CD4-positive, alpha-beta T cell treated with Interleukin-6 at 100 ng/mL for 8 hours (primary cell): ENCODE measurements at places on chromosomes 1 and 21.

- no peak for DNase-seq
Measured at GRCh38 chr1:230747890-230748800, 957 bp downstream of the CAPN9 start.

DNA sequence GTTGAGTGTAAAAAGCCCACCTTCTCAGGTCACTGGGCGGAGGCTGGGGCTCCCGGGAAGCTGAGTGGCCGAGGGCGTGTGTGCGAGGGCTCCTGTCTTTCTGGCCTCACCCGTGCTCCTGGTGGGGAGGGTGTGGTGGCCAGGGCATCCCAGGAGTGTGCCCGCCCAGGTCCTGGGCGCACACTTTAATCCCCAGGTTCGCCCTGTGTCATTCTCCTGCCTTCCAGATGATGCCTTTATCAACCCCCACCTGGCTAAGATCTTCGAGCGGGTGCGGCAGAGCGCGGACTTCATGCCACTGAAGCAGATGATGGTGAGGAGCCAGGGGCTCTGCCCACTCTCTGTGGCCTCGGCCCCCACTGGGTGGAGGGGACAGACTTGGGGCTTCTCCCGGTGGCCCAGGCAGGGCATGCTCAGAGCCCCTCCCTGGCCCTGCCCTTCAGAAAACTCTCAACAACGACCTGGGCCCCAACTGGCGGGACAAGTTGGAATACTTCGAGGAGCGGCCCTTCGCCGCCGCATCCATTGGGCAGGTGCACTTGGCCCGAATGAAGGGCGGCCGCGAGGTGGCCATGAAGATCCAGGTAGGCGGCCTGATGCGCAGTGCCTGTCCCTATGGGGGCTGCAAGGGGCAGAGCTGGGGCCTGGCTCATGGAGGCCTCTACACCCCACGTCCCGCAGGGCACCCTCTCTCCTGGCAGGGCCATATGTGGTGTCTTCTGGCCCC, 42.5 kb downstream of the COQ8A start:
- no peak for DNase-seq

GRCh38 chr1:220922951-220923350, 43.7 kb downstream of the HLX start:
- no peak for DNase-seq

- DNase-seq: no peak
Measured at GRCh38 chr1:6421266-6421665, 1.5 kb upstream of the HES2 start.

DNA sequence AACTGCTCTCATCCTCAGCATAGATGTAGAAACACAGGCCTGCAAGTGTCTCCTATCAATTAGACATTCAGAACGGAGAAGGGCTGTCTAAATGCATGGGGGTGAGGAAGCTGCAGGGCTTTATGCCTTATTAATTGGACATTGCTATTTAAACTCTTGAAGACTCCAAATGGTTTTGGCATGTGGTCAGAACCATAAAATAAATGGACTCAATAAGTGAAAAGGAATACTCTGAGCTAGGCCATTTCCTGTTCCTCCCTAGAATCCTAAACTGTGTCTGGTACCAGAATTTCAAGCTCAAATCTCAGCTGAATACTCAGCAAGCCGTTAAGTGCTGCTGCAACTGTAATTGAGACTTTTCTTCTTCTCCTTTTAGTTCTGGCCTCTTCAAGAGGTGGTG, 80.4 kb upstream of the C1orf87 start:
- no peak for DNase-seq

DNA sequence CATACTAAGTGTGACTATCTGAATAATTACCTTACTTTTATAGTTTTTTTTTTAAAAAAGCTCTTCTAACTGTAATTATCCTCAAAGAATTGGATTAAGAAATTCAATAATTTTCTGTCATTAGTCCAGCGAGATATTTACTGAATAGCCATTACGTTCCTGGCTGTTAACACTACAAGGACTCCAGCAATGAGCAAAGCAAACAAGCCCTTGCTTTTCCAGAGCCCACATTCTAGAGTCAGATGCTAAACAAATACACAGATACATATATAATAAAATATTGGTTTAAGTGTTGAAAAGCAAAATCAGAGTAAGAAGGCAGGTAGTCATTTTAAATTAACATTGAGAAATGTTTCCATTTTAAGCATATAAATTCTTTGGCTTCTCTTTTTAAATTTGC, 118.4 kb downstream of the ATF6 start:
- no peak for DNase-seq

DNA sequence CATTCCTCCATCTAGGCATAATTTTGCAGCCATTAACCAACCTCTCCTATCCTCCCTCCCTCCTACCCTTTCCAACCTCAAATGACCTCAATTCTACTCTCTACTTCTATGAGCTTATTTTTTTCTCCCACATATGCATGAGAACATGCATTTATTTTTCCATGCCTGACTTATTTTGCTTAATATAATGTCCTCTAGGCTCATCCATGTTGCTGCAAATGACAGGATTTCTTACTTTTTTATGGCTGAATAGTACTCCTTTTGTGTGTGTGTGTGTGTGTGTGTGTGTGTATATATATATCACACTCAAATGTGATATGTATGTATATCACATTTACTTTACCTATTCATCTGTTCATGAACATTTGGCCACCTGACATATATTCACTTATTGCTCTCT, 339.4 kb downstream of the SIPA1L2 start:
- no peak for DNase-seq

DNA sequence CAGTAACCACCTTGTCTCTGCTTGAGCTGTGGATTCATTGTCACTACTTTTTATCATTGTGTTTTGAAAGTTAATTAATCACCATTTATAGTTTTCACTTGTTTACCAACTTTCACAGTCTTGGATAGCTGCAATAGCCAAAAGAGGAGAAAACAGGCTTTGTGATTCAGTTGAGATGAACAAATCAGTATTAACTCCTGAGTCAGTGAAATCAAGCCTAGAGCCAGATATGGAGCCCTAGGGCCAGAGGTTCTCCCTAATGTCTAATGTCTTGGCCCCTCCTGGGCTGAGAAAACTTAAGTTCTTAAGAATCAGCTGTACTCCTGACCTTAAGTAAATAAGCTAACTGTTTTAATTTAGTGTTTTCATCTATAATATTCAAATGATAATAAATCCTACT, 228.8 kb downstream of the DNM3 start:
- DNase-seq: no peak

DNA sequence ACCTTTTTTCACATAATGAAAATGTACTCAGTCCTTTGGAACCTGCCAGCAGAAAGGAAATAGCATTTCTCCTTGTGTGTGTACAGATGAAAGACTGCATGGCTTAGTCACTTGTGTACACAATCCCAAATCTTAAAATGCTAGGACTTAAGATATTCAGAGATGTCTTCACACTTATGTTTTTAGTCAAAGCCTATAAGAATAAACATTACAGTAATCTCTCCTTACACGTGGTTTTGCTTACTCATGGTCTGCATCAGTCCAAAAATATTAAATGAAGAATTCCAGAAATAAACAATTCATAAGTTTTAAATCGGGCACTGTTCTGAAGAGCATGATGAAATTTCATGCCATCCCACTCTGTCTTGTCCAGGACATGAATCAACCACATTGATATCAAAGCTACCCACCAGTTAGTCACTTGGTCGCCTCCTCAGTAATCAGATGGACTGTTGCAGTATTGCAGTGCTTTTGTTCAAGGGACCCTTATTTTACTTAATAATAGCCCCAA, 75.7 kb upstream of the RRP15 start:
- DNase-seq: no peak

GRCh38 chr1:28091043-28091781, 2.8 kb upstream of the EYA3 start:
- DNase-seq: peak; percentile 76

- no peak for DNase-seq
Measured at GRCh38 chr21:36847189-36847588, 119.3 kb downstream of the HLCS start.

- DNase-seq: no peak
Measured at GRCh38 chr1:161054805-161055204, 9.0 kb upstream of the USF1 start.
